ENCODE measurements at places on chromosomes 2 and 18.

GRCh38 chr2:130877258-130877657, 40.5 kb downstream of the ARHGEF4 start:
- DNase-seq = no peak

- no peak for DNase-seq
These were observed 536.1 kb upstream of the RAB6C start for GRCh38 chr2:129443235-129443864.

DNA sequence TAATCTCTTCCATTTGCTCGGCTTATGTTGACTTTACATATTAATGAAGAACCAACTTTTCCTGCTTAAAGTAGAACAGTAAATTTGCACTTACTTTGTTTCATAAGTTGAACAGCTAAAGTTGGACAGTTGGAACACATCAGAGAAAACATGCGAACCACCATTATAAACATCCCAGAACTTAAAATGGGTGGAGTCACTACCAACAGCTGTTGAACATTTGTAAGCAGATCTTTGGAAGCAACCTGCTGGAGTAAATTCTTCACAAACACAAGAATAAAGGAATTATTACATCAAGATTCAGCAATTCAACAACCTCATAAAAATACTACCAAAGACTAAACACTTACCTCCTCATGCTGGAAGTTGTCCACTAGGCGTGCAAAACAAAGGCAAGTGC, 96.4 kb upstream of the DNER start:
- DNase-seq = no peak

DNA sequence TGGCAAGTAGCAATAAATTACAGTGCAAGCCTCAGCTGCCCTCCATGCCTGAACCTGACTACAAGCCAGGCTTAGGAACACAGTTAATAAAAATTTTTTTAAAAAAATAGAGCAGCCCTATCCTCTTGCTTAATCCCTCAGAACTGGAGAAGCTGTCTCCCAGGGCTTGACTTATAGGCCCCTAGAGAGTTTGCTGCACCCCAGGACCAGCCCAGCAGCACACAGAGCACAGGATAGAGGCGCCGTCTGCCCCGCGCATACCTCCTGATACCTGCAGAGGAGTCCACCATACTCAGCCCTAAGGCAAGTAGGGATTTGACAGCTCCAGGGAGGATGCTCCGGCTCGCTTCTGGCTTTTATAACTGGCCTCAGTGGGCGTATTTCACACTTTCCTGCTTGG, 548.6 kb upstream of the RAB6C start:
- DNase-seq = no peak

Data from GF-D8 (cell line).